SJSA1 (cell line): ENCODE measurements at places on chromosomes 3 and 15. TPM values are rescaled to one million over a fixed set of nuclear protein-coding genes. Genes with fewer than 3 reads are reported as not detected.

ZNF662 gene
- total RNA-seq, result not detected in 2 replicates

DNA sequence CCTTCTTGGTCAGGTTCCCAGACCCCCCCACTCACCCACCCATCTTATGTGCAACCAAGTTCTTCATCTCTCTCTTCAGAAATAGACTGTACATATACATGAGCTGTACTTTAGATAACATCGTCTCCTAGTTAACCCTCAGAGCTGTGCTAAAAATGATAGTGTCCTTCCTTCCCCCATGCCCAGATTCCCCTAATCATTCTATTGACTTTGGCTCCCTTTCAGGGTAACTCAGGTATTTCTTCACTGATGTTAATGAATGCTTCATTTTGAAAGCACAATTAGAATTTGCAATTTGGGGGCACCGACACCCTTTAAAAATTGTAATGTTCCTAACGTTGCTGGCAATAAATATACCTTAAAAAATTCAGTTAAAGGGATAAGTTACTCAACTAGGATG is 10.9 kb downstream of the PARP9 start:
- H3K4me1 ChIP-seq, result no peaks in the 10 kb centered on the region
- no peaks in the 10 kb centered on the region for H3K27me3 ChIP-seq
- peaks cover 10% of the 10 kb centered on the region for H3K36me3 ChIP-seq
- H3K4me3 ChIP-seq, result no peak overlapping the region
- no peak for DNase-seq

DNA sequence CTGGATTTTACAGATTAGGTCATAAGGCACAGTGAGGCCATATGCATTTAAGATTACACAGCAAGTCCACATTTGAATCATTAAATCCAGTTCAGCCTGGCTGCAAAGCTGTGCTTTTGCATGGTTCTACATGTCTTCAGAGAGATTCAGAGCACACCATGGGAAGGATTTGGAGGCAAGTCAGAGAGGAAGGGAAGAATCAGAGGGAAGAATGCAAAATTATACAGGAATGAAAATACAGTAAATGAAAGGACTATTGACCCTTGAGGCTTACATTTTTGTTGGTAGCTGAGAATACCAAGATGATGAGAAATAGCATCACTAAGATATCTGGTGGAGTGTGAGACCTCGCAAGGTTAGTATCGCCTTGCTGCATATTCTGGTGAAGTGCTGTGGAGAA is 13.9 kb downstream of the FILIP1L start:
- peak; percentile 21 for DNase-seq
- no peak overlapping the region for H3K4me3 ChIP-seq
- no peaks in the 10 kb centered on the region for H3K27me3 ChIP-seq
- no peaks in the 10 kb centered on the region for H3K36me3 ChIP-seq
- H3K27ac ChIP-seq, result no peak overlapping the region

DNA sequence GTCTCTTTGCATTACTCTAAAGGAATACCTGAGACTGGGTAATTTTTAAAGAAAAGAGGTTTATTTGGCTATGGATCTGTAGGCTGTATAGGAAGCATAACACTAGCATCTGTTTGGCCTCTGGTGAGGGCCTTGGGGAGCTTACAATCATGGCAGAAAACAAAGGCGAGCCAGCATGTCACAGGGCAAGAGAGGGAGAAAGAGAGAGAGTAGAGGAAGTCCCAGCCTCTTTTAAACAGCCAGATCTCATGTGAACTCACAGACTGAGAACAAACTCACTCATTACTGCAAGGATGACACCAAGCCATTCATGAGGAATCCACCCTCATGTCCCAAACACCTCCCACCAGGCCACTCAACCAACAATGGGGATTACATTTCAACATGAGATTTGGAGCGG is 974.6 kb downstream of the FHIT start:
- no peak for DNase-seq
- no peak overlapping the region for H3K27ac ChIP-seq
- H3K36me3 ChIP-seq, result no peaks in the 10 kb centered on the region
- H3K4me3 ChIP-seq, result no peak overlapping the region

CHST2 gene
- 6.4 and 9.2 TPM in 2 replicates for total RNA-seq

DNA sequence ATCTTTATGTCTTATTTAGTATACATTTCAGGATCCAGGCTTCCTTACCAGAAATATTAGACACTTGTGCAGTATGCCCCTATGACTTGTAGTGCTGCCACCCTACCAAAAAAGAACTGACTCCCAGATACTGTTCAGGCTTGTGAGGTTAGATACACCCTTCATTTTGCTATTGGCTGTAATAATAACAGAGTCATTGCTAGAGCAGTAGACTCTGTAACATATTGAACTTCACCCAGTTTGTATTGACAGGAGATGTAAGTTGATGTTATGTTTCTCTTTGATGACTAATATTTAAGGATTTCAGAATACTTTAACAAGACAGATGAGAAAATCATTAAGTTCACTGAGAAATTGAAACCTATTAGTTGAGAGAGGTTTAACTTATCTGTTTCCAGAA is 32.9 kb downstream of the RNF111 start:
- no peak for DNase-seq
- H3K4me1 ChIP-seq, result no peaks in the 10 kb centered on the region
- H3K4me3 ChIP-seq, result no peak overlapping the region
- H3K36me3 ChIP-seq, result peaks cover 22% of the 10 kb centered on the region
